Kidney epithelial cell (primary cell): ENCODE measurements at places on chromosomes 6 and 20.

- DNase-seq, result no peak
Measured at GRCh38 chr6:75834447-75834846, 85.4 kb downstream of the MYO6 start.

DNA sequence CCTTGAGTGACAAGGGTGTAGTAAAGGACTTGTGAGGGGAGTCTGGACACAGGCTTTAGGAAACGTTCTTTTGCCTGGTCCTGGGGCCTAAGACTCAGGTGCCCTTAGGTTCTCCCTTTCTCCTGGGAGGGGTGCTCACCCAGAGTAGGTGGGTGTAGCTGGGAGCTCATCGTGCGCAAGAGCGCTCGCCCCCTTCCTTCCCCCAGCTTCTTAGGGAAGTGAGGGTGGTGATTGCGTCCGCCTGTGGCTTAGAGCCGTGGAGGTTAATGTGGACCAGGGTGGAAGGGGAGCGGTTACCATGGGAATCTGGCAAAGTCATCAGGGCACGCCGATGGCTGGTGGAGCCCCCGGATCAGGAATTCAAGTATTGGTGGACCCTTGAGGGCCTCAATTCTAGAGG is 3.3 kb upstream of the AARS2 start:
- DNase-seq, result no peak

DNA sequence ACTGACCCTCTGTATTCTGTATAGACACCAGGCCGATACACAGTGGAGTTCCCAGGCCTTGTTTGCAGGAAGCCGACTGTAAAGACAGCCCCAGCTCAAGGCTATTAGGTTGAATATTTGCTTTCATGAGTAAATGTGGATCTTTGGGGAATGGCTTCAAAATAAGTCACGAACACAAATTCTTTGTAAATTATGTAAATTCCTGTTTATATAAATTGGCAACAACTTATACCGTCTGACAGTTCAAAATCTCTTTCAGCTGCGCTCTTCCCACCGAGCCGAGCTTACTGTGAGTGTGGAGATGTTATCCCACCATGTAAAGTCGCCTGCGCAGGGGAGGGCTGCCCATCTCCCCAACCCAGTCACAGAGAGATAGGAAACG is 24.7 kb downstream of the EDN3 start:
- DNase-seq, result no peak

DNA sequence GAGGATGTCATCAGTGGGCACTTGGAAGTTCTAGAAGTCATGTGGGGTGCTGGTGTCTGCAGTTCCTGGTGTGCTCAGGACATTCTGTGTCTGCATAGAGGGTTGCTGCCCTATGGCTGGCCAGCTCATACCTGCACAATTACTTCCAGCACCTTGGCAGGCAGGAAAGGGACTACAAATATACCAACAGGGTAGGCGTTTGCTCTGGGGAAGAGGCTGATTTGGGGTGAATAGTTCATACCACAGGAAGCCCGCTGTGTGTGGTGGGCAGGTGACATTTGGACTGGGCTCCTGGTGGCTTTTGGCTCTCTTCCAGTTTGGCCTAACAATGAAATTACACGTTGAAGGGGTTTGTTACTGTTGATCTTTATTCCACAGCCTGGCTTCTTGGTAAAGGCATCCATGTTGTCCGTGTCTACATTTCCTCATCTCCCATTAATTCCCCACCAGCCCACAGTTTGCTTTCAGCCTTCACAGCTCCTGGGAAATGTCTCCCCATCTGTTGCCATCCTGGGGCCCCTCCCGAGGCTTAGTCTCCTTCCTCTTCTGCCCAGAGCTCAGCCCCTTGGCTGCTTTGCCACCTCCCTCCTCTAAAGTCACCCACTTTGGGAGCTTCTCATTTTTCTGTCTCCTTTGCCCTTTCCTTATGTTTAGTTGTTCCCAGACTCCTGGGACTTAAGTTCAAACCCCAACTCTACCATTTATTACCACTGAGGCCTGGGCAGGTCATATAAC is 88.1 kb downstream of the RSPH3 start:
- DNase-seq, result no peak
